ENCODE measurements at places on chromosomes 2 and 18. TPM values are rescaled to one million over a fixed set of nuclear protein-coding genes. Genes with fewer than 3 reads are reported as not detected.

- H3K27ac ChIP-seq, result no peak overlapping the region
- no peak overlapping the region for H3K4me3 ChIP-seq
- H3K36me3 ChIP-seq, result no peaks in the 10 kb centered on the region
- no peaks in the 10 kb centered on the region for H3K27me3 ChIP-seq
Observed at GRCh38 chr18:3747176-3747973, 297.4 kb downstream of the TGIF1 start.

- H3K27ac ChIP-seq, result no peak overlapping the region
- H3K36me3 ChIP-seq, result no peaks in the 10 kb centered on the region
- no peaks in the 10 kb centered on the region for H3K4me1 ChIP-seq
- H3K4me3 ChIP-seq, result no peak overlapping the region
Observed at GRCh38 chr2:155203178-155203577, 504.7 kb downstream of the KCNJ3 start.

DNA sequence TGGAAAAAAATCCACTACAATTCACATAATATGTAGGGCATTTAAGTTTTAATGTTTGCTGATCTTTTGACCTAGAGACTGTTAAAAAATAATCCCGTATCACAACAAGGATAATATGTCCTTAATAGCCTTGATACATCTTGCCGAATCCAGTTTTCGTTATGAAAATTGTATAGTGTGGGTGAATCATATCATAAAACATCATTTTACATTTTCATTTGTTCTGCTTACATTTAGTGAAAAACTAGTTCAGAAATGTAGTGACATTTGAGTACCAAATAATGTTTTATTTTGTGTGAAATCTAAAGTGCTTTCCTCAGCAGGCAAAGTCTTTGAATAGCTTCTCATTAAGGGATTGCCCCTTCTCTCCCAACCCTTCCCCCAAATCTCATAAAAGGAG, 1.9 kb downstream of the AFTPH start:
- peaks cover 44% of the 10 kb centered on the region for H3K4me1 ChIP-seq
- H3K36me3 ChIP-seq, result no peaks in the 10 kb centered on the region
- no peak for DNase-seq
- H3K27me3 ChIP-seq, result no peaks in the 10 kb centered on the region
- H3K4me3 ChIP-seq, result no peak overlapping the region
- peak overlapping the region; percentile 96 for H3K27ac ChIP-seq

- no peaks in the 10 kb centered on the region for H3K4me1 ChIP-seq
- no peaks in the 10 kb centered on the region for H3K27me3 ChIP-seq
- DNase-seq, result no peak
- H3K4me3 ChIP-seq, result no peak overlapping the region
- no peaks in the 10 kb centered on the region for H3K36me3 ChIP-seq
- H3K27ac ChIP-seq, result no peak overlapping the region
Observed at GRCh38 chr2:189016311-189016861, 42.2 kb downstream of the COL3A1 start.

DNA sequence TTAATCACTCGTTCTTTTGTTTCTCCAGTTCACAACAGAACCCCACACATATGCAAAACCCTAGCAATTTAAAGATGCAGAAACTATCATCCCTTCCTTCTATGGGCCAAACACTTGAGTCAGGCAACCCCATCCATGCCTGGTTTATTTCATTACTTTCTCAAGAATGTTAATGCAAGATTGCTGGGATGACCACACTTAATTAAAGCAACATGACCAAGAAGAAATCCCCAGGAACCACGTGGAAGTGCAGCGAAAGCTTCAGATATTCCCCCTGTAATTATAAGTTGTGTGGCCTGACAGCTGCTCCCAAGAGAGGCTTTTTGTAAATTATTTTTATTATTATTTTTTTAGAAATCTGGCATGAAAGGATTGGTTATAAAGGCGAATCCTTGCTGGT, 246.2 kb upstream of the ID2 start:
- no peak overlapping the region for H3K27ac ChIP-seq
- H3K27me3 ChIP-seq, result no peaks in the 10 kb centered on the region
- H3K4me3 ChIP-seq, result no peak overlapping the region

- no peak overlapping the region for H3K27ac ChIP-seq
- H3K4me1 ChIP-seq, result no peaks in the 10 kb centered on the region
- no peak overlapping the region for H3K4me3 ChIP-seq
- H3K36me3 ChIP-seq, result no peaks in the 10 kb centered on the region
Observed at GRCh38 chr2:216635701-216636550, 2.7 kb downstream of the IGFBP2 start.

- no peaks in the 10 kb centered on the region for H3K4me1 ChIP-seq
- H3K27ac ChIP-seq, result no peak overlapping the region
- no peaks in the 10 kb centered on the region for H3K27me3 ChIP-seq
- H3K4me3 ChIP-seq, result no peak overlapping the region
- no peaks in the 10 kb centered on the region for H3K36me3 ChIP-seq
Observed at GRCh38 chr18:24535527-24536295, 75.3 kb downstream of the HRH4 start.

GRCh38 chr2:142180820-142181533, 50.2 kb upstream of the LRP1B start:
- DNase-seq, result no peak
- no peak overlapping the region for H3K4me3 ChIP-seq
- H3K27ac ChIP-seq, result no peak overlapping the region
- H3K36me3 ChIP-seq, result no peaks in the 10 kb centered on the region
- no peaks in the 10 kb centered on the region for H3K27me3 ChIP-seq
- no peaks in the 10 kb centered on the region for H3K4me1 ChIP-seq

- peak overlapping the region; percentile 14 for H3K27ac ChIP-seq
- H3K4me1 ChIP-seq, result peaks cover 8% of the 10 kb centered on the region
- DNase-seq, result no peak
- no peaks in the 10 kb centered on the region for H3K36me3 ChIP-seq
Observed at GRCh38 chr2:24122366-24123194, 554 bp downstream of the PFN4 start.

DNA sequence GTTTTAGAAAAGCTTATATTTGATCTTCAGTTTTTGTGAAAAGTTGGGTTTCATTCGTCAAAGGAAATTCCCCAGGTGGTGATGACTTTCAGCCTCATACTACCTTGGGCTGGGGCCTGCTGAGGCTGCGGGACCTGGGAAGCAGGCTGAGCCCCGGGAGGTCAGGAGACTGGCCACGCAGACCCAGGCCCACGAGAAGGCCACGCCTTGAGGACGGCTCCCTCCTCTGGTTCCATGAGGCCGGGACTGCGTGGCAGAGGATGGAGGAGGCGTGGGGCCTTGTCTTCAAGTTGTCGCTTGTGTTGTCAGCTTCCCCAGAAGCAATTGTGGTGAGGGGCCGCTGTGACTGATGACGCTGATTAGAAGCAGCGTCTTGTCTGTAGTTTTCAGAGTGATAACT, 11.8 kb downstream of the CNDP2 start:
- H3K36me3 ChIP-seq, result peaks cover 88% of the 10 kb centered on the region
- no peak for DNase-seq
- H3K4me1 ChIP-seq, result no peaks in the 10 kb centered on the region
- no peak overlapping the region for H3K4me3 ChIP-seq

- peaks cover 53% of the 10 kb centered on the region for H3K4me1 ChIP-seq
- H3K4me3 ChIP-seq, result no peak overlapping the region
Observed at GRCh38 chr2:201273330-201273983, 13.1 kb downstream of the CASP8 start.

DNA sequence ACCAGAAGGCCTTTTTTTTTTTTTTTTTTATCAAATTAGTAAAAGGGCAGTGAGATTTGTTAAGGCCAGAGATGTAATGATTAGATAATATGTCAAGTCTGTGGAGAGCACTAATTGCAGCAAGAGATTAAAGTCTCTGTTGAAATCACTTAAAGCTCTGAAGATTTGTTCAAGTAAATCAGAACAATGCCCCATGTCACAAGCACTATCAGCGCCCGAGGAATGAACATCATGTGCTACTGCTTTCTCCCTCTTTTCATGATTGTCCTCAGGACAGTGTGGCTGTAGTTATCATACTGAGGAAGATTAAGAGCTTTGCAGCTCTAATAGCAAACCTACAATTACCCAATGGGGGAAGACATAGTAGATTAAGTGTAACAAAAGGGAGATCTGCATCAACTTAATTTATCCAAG, 71.1 kb downstream of the TDRD15 start:
- H3K4me3 ChIP-seq, result no peak overlapping the region
- no peak for DNase-seq
- H3K27ac ChIP-seq, result no peak overlapping the region
- no peaks in the 10 kb centered on the region for H3K36me3 ChIP-seq

DNA sequence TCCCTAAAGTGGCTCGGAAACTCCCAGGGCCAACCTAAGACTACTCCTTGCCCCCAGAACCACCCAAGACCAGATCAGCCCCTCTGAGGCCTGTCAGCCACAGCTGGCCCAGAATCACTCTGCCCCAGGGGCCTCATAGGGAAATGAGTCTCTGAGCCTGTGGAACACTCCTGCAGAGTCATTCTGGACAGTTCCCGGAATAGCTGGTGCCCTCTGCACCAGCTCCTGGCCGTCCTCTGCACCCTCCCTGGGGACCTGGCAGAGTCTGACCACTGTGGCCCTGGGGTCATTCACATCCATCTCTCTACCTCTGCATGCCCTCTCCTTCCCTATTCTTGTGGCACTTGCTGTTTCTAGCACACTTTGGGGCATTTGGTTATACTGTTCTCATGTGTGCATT, 14.6 kb upstream of the TMEM214 start:
- no peak overlapping the region for H3K4me3 ChIP-seq
- no peak for DNase-seq
- no peaks in the 10 kb centered on the region for H3K36me3 ChIP-seq
- no peaks in the 10 kb centered on the region for H3K27me3 ChIP-seq
- H3K4me1 ChIP-seq, result no peaks in the 10 kb centered on the region
- no peak overlapping the region for H3K27ac ChIP-seq

GRCh38 chr18:57052759-57053158, 94.1 kb upstream of the BOD1L2 start:
- no peaks in the 10 kb centered on the region for H3K36me3 ChIP-seq
- DNase-seq, result no peak
- H3K4me1 ChIP-seq, result no peaks in the 10 kb centered on the region
- no peak overlapping the region for H3K27ac ChIP-seq
- H3K4me3 ChIP-seq, result no peak overlapping the region

GRCh38 chr2:111169268-111169667, 48.6 kb downstream of the BCL2L11 start:
- H3K27me3 ChIP-seq, result peaks cover 3% of the 10 kb centered on the region
- H3K4me1 ChIP-seq, result peaks cover 17% of the 10 kb centered on the region
- no peak overlapping the region for H3K4me3 ChIP-seq
- no peak for DNase-seq
- H3K36me3 ChIP-seq, result no peaks in the 10 kb centered on the region

GRCh38 chr2:224847961-224848850, 132.0 kb upstream of the CCDC195 start:
- no peak for DNase-seq
- H3K27ac ChIP-seq, result no peak overlapping the region
- H3K27me3 ChIP-seq, result no peaks in the 10 kb centered on the region
- no peak overlapping the region for H3K4me3 ChIP-seq
- no peaks in the 10 kb centered on the region for H3K4me1 ChIP-seq

DNA sequence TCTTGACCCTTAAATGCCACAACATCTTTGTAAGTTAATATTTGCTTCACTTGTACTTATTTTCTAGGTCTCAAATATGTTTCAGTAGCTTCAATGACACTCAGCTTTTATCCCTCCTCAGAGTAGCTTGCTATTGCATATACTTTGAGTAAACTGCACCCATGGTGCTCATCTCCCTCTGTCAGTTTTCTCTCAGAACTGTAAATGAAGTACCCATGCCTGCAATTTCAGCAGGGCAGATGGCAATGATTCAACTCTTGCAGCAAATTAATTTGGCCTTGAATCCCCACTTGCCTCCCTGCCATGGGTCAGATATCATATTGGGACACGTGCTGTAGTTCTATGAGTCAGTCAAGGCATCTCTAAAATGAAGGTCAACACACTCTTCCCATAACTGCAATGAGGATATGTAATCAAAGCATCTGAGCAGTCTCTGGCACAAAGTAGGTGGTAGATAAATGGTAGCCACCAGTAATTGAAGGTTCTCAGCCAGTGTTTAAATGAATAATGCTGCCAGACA, 225.8 kb downstream of the PIEZO2 start:
- H3K27me3 ChIP-seq, result no peaks in the 10 kb centered on the region
- no peak for DNase-seq
- H3K36me3 ChIP-seq, result no peaks in the 10 kb centered on the region
- no peak overlapping the region for H3K27ac ChIP-seq
- H3K4me1 ChIP-seq, result no peaks in the 10 kb centered on the region

GRCh38 chr2:88597168-88597567, 30.1 kb downstream of the EIF2AK3 start:
- H3K36me3 ChIP-seq, result no peaks in the 10 kb centered on the region
- no peak overlapping the region for H3K27ac ChIP-seq
- no peak for DNase-seq
- peaks cover 16% of the 10 kb centered on the region for H3K4me1 ChIP-seq

- H3K36me3 ChIP-seq, result no peaks in the 10 kb centered on the region
- H3K4me1 ChIP-seq, result no peaks in the 10 kb centered on the region
- H3K27ac ChIP-seq, result no peak overlapping the region
- no peaks in the 10 kb centered on the region for H3K27me3 ChIP-seq
Observed at GRCh38 chr2:228987441-228988155, 283.5 kb downstream of the PID1 start.

- H3K4me1 ChIP-seq, result no peaks in the 10 kb centered on the region
- no peaks in the 10 kb centered on the region for H3K27me3 ChIP-seq
- no peak overlapping the region for H3K4me3 ChIP-seq
- DNase-seq, result no peak
- no peak overlapping the region for H3K27ac ChIP-seq
Observed at GRCh38 chr2:71889759-71890684, 257.6 kb downstream of the CYP26B1 start.

DNA sequence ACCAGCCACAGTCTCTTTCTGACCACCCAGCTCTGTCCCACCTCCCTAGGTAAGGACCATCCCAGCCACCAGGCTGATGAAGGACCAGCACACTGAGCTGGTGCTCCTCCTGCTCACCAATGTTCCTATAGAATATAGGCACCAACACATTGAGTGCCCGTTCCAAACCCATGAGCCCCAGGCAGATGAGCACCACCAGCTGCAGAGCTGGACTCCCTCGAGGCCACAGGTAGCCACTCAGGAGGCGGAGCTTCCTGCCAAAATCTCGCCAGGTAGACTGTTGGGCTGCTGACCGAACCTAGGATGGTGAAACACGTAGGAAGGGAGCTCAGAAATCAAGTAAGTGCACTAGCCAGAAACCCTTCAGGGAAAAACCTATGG, 2.2 kb downstream of the ABCB6 start:
- peaks cover 14% of the 10 kb centered on the region for H3K36me3 ChIP-seq
- no peak for DNase-seq
- no peak overlapping the region for H3K4me3 ChIP-seq

- no peak for DNase-seq
- H3K4me1 ChIP-seq, result no peaks in the 10 kb centered on the region
- no peaks in the 10 kb centered on the region for H3K36me3 ChIP-seq
- H3K27me3 ChIP-seq, result no peaks in the 10 kb centered on the region
- no peak overlapping the region for H3K27ac ChIP-seq
Observed at GRCh38 chr2:3075316-3075990, 302.2 kb downstream of the EIPR1 start.

Gene TSGA10
- 17.3 TPM for polyA plus RNA-seq

Gene ZBTB7C
- polyA plus RNA-seq, result 0.23 TPM

Gene CPO
- polyA plus RNA-seq, result not detected

Gene ACVR1C
- polyA plus RNA-seq, result 1.6 TPM

Gene PLCD4
- 0.49 TPM for polyA plus RNA-seq

Gene TUBB8B
- polyA plus RNA-seq, result not detected

Gene MARCO
- polyA plus RNA-seq, result not detected

Gene CXCR2
- not detected for polyA plus RNA-seq

Gene NPPC
- not detected for polyA plus RNA-seq

Gene RMDN2
- polyA plus RNA-seq, result 3.1 TPM

Gene ZAP70
- polyA plus RNA-seq, result 149 TPM

Gene MC2R
- not detected for polyA plus RNA-seq

Data from CD4-positive, alpha-beta memory T cell (primary cell).